GM13977 (cell line): ENCODE measurements at places on chromosomes 11 and 22.

DNA sequence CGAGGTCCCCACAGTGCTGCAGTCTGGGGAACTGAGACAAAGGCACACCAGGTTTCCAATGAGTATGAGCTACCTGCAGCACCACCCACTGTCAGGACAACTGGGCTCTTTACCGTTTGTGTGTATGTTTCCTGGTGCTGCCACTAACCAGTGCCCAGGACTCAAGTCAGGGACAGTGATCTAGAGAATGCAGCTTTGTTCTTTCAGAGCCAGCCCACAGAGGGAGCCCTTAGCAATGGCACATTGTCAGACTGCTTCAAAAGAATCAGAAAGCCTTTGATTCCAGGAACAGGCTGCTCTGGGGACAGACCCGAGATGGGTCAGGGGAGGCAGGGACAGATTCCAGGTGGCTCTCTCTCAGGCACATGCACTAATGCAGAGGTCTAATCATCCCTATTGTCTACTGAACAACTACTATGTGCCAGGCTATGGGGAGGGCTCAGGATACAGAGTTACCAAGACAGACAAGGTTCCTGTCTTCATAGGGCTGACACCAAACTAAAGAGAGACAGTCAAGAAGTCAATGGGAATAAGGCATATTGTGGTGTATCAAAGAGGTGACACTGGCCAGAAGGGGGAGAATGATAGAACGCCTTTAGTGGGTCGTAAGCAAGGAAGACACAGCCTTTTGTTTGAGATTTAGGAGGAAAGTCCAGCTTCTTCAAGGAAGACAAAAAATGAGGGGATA lies 103.7 kb downstream of the VPREB1 start:
- no peak for DNase-seq

GRCh38 chr11:20060181-20060580 lies 100.1 kb downstream of the DBX1 start:
- no peak for DNase-seq

- DNase-seq = no peak
These were observed 171.9 kb downstream of the BUD13 start for GRCh38 chr11:116600930-116601329.

- DNase-seq = no peak
These were observed 11.5 kb upstream of the MYOD1 start for GRCh38 chr11:17707830-17708229.

GRCh38 chr11:78834886-78835285 lies 260.2 kb upstream of the NARS2 start:
- no peak for DNase-seq

- no peak for DNase-seq
These were observed 20.7 kb downstream of the SPON1 start for GRCh38 chr11:13983081-13983751.

DNA sequence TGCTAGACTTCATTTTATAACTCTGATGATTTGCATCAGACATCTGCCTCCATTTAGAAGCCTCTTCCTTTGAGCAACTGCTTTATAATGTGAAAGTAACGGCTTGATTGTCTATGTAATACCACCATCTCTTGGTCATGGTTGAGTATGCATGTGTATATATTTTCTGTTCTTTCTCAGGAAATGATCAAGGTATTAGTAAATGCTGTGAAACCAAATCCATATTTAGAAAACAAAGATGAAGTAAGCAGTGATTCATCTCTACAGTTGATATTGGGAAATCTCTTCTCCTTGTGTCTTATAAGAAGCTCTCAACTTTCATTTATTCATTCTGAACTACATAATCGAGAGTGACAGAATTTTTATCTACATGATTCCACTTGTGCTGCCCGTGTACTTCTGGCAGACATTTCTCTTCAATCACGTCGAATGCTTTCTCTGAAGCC lies 104.6 kb upstream of the ANO3 start:
- peak; percentile 36 for DNase-seq

GRCh38 chr11:31814176-31814868 lies 3.2 kb upstream of the PAX6 start:
- peak; percentile 40 for DNase-seq

DNA sequence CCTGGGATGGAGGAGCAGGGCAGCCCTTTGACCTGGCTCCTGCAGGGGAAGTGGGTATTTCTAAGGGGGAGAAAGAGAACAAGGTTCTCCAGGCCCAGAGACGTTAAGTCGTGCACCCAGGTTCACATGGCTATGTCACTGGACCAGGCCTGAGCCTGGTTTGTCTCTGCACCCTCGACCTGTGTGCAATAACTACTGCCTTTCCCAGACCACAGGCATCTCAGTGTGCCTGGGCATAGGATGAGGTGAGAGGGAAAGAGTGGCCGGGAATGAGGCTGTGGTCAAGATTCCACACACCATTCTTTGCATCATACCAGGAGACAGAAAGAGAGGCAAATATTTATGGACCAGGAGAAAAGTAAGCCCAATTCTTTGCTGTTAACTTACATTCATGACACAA lies 66.8 kb downstream of the PRR5L start:
- no peak for DNase-seq
